ENCODE measurements at places on chromosomes 2 and 18.

DNA sequence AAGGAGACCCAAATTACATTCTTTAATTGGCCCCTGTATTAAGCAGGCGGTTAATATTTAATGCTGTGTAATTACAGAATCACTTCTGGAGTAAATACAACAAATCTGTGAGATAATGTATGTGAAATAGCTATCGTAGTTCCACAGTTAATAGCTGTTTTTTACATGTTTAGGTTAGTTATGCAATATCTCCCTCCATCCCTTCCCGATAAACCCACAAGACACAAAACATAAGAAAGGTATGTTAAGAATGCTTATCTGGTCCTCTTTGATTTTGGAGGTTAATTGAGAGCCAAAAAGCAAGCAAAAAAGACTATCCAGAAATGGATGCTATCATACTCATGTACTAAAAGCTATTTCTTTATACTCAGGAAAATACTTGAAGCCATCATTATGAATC lies 49.1 kb downstream of the ZNF638 start:
- no peak for DNase-seq

- no peak for DNase-seq
Measured at GRCh38 chr2:100887713-100888495, 68.0 kb downstream of the NPAS2 start.

DNA sequence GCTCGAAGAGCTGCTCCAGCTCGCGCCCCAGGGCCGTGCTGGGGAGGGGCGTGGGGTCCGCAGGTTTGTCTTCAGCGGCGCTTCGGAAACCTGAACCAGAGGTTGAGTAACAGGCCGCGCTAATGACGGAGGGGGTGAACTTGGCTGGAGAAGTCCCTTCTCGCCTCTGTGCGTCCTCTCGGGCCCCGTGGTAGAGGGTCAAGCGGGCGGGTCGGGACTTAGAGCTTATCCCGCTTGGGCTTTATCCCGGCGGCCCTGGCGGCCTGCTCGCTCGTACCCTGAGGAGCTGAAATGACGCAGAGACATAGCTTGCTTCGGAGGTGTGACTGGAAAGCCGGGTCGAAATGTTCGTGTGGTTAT lies 479 bp downstream of the RNMT start:
- no peak for DNase-seq

DNA sequence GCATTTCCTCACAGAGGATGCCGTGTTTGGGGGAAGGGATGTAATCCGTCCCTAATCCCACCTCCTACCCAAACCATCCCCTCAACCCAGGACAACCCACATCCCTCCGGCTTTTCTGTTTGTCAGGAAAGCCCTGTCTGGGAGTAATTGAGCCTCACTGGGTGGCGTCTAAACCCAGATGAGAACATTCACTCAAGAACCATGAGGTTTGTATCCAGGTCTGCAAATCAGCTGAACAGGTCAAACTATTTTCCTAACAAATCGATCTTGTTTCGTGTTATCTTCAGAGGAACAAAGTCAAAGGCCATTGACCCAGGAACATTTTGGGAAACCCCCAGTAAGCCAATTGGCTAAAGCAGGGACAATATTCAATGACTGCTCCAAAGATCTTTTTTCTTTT lies 25.7 kb downstream of the CYP27C1 start:
- no peak for DNase-seq

DNA sequence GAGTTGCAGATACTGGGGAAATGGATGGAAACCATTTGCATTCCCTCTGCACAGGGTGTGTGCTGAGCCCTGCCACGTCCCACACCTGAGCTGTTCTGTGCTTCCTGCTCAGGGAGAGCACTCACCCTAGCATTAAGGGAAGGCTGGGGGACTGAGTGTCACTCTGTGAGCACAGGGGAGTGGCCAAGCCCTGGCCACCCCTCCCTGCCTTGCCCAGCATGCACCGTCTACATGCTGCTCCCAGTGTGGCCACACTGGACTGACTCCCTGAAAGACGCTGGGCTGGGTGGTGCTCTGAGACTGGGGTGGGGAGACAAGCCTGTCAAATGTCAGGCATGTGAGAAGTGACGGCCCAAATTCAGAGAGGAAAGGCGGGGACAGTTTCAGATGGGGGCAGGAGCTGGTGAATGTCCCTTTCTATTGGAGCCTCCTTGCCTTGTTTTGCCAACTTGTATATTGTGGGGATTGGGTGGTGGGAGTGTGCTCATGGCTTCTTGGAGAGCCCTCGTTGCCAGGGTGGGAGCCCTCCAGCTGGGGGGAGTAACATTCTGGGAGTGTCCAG lies 298.4 kb upstream of the HS6ST1 start:
- no peak for DNase-seq

GRCh38 chr18:35099911-35100310 lies 58.7 kb downstream of the MAPRE2 start:
- no peak for DNase-seq

- no peak for DNase-seq
Measured at GRCh38 chr2:222993920-222994650, 57.9 kb upstream of the KCNE4 start.
